ENCODE measurements at places on chromosomes 1 and 21. TPM values are rescaled to one million over a fixed set of nuclear protein-coding genes. Genes with fewer than 3 reads are reported as not detected.

DNA sequence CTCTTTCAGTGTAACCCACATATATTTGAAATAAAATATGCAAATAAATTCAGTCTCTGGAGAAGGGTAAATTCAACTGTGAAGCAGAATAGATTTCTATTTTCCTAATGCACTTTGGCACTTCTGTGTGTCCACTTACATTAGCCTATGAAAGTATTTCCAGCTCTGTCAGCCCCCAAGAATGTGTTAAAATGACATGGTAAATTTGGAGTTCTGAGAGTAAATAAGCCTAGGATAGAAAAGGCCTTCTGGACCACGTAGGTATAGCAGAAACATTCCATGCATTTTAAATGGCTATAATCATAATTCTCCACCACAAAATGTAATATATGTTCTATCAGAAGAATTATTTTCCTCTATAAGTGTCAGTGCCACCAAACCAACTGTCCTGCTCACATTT is 276.2 kb downstream of the NEGR1 start:
- no peak for DNase-seq

GRCh38 chr1:63773815-63774616 is at the start of gene ROR1:
Gene ROR1 (plus strand): TSS chr1:63774017.
- peak; percentile 94 for DNase-seq

DNA sequence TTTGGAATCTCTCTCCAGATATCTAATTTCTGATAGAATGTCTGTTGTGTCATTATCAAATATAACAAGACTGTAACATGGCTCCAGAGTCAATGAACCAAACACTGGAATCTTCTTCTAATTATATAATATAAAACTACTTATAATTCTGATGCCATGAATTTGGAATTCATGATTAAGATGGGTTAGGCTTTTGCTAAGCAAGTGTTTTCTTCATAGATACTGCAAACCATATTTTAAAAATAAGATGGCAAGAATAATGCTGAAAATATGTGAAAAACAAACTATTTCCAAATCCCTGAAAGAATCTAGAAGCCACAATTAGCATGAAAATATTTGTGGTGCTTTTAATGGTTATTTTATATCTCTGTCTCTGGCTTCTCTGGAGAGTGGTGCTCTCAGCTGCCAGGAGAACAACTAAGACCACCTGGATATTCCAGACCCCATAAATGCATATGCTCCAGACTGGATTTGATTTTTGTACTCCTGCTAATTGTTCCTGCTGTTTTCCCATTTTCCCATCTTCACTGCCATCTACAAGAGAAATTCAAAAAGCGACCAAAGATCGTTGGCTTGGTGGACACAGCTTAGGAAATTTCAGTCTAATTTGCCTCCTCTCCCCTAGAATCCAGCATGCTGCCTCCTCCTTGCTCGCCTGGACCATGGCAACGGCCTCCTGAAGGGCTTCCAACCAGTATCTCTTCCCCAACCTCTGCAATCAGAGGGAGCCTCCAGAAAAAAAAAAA is 418.9 kb downstream of the SETD4 start:
- peak; percentile 69 for DNase-seq

DNA sequence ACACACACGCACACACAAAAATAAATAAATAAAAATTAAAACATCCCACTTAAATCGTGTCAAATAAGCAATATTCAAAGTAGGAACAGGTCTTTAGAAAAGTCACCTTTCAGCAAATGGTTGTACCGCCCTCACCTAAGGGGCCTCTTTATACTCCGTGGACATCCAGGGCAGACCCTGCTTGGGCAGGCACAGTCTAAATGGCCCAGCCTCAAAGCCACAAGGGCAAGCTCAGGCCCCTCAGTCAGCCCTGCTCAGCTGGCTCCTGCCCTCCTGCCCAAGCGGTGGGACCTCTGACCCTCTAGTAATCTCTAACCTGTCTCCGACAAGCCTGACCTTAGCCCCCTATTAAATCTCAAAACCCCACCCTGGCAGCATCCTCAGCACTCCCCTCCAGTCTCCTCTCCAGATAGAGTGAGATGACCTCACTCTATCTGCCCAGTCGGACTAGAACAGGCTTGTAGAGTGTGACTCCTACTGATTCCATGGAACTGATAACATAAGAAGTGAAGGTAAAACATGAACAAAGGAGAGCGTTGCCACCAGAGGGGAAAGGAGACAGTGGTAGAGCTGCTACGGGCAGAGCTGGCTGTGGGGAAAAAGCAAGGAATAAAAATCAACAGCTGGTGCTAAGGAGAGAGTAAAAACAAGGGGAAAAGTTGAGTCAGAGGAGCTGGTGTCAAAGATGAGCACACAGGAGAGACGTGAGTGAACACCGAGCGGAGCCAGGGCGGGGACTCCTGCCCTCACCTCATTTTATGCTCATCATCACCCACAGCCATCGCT is 36.0 kb downstream of the SIPA1L2 start:
- DNase-seq = peak; percentile 26

GRCh38 chr1:150299716-150300115 is 6.1 kb downstream of the MRPS21 start:
- no peak for DNase-seq

DNA sequence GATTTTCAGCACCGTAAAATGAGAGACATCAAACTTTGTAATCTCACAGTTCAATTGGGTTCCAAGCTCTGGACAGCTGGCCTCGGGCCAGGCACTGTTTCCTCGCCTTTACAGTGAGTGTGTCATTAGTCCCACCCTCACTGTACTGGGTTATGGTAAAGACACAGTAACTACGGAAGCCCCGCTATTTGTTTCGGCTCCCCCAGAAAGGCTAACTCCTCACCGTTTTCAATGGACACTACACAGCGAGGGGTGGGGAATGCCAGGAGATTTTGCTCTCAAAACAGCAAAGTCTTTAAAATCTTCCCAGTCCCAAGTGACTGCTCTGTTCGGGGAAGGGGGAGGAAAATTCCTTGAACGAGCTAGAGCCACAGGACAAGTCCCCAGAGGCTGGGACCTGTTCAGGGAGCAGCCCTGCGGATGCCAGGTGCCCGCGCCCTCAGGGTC is 757 bp upstream of the SPSB1 start:
- DNase-seq = peak; percentile 75

GRCh38 chr1:105608713-105609112 is 1447.8 kb upstream of the PRMT6 start:
- peak; percentile 53 for DNase-seq

The PCP4 gene
- total RNA-seq = not detected

- peak; percentile 94 for DNase-seq
Observed at GRCh38 chr1:153572569-153573015, 6.9 kb upstream of the S100A2 start.

DNA sequence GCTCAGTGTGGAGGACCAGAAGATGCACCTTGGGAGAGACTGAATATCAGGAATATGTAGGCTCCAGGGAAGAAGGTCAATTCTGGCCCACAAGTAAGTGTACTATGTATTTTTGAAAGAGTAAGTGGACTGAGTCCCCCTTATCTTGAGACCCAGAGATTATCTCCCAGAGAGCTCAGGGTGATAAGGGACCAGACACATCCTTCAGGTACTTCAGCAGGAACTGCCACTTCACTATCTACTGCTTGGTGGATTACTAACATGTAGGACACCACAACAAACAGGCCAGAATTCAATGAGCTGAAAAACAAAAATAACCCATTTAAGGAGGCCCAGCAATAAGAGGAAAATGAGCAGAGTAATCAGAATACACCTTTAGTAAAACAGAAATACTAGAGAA is 119.2 kb downstream of the ZNF644 start:
- DNase-seq = no peak

DNA sequence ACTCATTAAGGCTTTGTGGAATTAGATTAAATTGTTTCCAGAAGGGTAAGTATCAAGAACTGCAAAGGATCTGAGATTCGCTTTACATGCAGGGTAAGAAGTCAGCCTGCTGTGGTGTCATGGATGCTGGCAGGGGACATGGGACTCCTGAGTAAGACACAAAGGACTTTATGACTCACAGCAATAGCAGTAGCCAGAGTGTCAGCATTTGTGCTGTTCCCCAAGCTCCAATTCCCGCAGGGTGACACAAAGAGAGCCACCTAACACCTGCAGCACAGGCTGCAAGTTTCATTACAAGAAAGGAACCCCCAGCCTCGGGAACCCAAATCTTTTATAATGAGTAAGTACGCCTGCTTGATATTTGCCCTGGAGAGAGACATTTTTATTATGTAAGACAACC is 298.1 kb upstream of the POU3F1 start:
- DNase-seq = no peak

DNA sequence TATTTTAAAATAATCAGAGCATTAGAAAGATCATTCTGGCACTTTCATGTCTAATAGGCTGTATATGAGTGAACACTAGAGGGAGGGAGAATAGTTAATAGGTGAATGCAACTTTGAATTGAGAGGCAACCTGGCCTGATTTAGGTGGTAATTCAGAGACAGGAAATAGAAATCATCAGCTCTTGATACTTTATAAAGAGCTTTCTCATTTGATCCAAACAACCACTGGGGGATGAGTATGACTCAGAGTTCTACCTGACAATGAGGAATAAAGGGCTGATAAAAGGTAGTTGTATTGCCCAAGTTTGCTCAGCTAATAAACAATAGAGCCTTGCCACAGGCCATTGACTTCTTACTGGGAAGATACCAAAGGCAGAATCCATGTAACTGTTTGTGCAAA is 5.2 kb upstream of the FAM89A start:
- no peak for DNase-seq

DNA sequence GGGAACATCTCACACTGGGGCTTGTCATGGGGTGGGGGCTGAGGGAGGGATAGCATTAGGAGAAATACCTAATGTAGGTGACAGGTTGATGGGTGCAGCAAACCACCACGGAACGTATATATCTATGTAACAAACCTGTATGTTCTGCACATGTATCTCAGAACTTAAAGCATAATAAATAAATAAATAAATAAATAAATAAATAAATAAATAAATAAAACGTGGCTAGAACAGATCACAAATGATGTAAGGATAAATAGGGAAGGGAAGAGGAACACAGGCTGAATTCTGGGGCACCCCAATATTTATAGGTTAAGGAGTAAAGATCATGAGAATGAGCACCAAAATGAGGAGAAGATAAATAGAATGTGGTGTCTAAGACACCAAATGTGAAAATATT is 592.2 kb downstream of the AMY1C start:
- DNase-seq = no peak

GRCh38 chr1:54047384-54048305 is 5.4 kb downstream of the TMEM59 start:
- DNase-seq = peak; percentile 6

DNA sequence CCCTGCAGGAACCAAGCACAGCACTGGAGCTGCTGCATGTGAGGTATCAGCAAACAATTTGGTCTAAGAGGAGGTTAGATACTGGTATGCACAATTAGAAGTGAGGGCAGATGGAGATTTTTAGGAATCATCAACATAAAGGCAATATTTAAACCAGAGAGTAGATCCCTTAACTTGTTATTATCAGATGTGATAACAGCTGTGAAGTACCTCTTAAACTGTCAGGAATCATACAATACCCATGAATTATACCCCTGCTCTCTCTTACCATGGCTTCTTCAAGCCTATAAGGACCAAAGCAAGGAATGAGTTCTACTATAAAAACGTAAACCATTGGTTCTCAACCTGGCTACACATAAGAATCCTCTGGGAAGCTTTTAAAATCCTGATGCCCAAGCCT is 3.9 kb downstream of the BCAR3 start:
- DNase-seq = no peak

Measured in GM23248 (cell line).